ENCODE measurements at places on chromosomes 2 and 18.

GRCh38 chr2:51247252-51247805 lies 215.4 kb upstream of the NRXN1 start:
- DNase-seq = no peak

GRCh38 chr2:229586746-229587705 lies 127.3 kb downstream of the DNER start:
- peak; percentile 70 for DNase-seq

DNA sequence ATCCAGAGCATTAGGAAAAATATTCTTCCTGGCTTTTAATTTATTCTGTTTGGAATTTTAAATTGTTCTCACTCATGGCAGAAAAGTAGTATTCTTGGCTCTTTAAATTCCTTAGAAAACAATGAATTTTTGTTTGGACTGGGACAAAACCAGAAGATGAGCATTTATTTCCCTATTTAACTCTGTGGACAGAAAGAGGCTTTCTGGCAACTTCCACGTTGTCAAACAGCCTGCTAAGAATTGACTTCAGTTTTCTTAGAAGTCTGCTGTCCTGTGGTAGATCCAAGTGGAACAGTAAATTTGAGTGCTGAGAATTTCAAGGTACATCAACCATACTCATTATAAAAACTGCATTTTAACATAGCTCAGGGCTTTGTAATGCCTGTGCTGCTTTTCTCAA lies 83.8 kb downstream of the MGAT5 start:
- DNase-seq = no peak

DNA sequence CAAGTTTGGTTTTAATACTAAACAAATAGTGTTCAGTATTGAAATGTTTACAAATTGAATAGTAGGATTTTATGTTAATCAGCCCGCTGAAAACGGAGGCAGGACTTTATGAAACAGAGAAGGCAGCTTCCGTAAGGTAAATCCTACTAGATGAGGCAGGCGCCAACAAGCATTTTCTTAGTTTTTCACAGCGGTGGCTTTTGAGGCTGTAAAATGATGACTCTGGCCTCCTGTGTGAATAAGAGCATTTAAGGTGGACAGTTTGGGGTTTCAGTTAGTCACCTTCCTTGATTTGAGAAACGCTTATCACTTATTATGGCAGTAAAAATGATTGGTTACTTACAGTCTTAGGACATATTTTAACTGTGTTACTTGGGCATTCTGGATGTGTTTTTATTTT lies 212.9 kb downstream of the PTGR3 start:
- no peak for DNase-seq

- no peak for DNase-seq
Observed at GRCh38 chr2:111099402-111099801, 21.3 kb upstream of the BCL2L11 start.

DNA sequence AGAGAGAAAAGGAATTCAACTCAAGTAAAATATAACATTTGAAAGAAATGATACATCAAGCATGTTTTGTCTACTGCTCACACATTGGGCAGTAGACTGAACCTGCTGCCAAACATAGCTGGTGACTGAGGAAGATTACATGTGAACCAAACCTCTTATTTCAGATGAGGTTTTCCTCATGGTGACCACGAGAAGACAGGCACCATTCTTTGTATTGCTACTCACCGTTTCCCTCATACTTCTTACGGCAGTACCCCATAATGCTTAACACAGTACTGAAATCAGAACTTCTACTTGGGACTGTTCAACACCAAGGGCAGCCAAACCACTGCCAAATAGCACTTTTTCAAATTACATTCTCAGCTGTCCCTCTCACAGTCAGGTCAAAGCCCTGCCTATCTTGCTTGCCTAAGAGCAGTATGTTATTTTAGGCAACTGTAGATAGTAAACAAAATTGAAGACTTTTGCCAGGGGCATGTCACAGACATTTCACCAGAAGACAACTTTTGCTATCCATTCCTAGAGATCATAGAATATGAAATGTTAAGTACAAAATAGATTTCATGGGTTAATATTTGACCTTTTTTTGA lies 167.1 kb upstream of the DOK6 start:
- DNase-seq = no peak

DNA sequence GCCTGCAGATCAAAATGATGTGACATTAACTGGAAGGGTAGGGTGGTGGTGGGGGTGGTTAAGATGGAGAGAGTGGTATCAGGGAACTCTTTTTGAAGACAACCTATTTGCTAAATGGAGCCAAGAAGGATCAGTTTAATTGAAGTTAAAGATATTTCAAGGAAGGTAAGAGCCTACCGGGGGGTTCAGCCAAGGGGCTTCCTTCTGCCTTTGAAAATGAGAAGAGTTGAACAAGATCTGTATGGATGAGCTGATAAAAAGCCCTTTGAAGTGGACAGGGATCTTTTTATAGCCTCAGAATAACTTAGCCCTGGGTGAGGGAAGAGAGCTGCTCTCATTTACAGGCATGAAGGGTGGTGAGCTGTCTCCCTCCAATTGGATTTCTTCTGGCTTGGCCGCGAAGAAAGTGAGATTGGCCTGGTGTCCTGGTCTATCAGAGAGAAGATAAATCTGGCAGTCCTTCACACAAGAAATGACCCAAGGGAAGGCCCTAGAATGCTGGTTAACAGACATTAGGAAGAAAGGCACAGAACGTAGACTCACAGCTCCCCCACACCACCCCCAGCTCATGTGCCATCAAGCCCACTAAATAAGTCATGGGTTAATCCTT lies 439.8 kb downstream of the TNS1 start:
- DNase-seq = no peak

- DNase-seq = no peak
Observed at GRCh38 chr18:59696311-59697235, 650 bp downstream of the CCBE1 start.

GRCh38 chr18:13216092-13216582 lies 2.4 kb upstream of the LDLRAD4 start:
- DNase-seq = peak; percentile 91

- no peak for DNase-seq
Observed at GRCh38 chr2:143226714-143227541, 97.7 kb downstream of the ARHGAP15 start.

- no peak for DNase-seq
Observed at GRCh38 chr2:20667151-20667530, 197 bp downstream of the GDF7 start.

GRCh38 chr2:119756837-119757236 lies 2.9 kb upstream of the PTPN4 start:
- no peak for DNase-seq

GRCh38 chr2:134416018-134416417 lies 162.1 kb downstream of the MGAT5 start:
- no peak for DNase-seq

DNA sequence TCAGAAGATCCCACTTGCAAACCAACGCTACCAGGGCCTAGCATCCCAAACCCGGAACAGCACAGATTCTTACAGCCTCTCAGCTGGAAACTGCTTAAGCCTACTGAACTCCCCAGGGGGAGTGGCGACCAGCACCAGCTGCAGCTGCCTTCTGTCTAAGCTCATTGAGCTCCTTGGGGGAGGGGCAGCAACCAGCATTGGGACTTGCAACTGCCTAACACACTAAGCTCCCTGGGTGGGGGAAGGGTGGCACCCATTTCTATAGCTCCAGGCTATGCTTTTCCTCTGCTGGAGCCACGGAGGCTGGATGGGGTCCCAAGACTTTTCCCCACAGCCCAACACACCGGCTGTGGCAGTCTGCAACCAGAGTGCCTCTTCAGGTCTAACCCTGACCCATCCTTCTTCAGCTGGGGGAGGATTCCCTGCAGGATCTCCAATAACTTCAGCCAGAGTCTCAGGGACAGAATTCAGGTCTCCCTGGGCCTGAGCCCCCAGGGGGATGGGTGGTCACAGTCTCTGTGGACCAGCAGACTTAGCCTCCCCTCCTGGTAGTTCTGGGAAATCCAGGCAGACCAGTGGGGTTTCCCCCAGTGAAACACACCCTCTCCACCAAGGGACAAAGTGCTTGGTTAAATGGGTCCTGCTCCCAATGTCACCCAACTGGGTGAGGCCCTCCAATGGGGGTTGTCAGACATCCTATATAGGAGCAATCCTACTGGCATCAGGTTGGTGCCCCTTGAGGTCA lies 45.9 kb upstream of the ITGA4 start:
- DNase-seq = no peak

DNA sequence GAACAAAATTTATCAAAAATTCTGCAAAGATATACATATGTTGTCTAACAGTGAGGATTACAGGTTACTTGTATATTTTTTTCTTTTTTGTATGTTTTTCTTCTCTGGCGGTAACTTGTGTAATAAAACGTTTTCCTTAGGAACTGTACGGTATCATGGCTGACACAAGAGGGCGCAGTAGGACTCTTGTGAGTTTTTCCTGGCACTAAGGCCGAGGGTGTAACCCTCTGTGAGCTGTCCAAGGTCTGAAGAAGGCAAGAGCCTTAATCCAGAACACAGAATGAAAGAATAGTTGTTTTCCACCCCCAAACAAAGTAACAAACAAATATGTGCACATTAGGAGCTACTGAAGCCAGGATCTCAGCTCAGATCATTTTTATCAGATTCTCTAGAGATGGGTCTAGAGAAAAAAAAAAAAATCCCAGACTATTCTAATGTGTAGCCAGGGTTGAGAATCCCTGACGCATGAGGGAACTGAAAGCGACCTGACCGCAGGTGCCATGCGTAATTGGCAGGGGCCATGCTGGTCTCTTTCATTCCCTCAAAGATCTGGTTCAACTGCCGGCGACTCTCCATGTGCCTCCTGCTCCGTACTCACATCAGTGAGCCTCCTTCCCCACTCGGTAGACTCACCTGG lies 27.0 kb downstream of the TMEM200C start:
- DNase-seq = peak; percentile 39

GRCh38 chr2:189444322-189444721 lies 3.0 kb downstream of the WDR75 start:
- DNase-seq = no peak

- DNase-seq = no peak
Observed at GRCh38 chr2:120952318-120952717, 216.7 kb downstream of the GLI2 start.

DNA sequence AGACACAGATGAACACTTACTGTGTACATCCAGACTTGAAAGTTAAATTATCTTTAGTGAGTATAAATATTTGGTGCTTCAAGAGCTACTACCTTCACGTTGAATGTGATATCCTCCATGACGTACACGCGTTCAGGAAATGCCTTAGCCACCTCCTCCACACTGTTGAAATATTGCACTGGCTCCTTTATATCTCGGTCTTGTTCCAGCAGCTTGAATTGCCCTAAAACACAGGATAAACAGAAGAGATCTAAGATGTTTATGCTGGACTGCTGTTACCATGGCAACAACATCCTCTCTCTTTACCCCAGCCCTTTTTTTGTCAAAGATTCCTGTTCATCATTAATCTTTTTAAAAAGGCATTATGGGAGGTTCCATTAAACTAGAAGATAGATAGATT lies 120.3 kb downstream of the MEP1B start:
- DNase-seq = no peak

DNA sequence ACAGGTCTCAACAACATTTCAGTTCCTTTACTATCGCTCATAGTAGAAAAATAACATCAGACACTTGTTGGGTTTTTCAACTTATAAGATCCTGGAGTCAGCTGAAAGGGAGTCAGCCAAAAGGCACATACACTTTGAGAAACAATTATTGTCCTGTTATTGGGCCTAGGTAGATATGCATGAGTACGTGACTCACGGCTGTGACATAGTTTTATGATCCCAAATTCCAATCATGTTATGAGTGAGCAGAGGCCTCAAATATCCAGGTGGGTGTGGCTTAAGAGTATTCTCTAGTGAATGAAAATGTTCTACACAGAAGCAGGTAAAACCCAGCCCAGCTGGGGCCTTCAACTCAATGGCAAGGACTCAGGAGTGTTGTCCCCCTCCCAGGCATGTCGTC lies 27.2 kb downstream of the SERPINB8 start:
- no peak for DNase-seq

DNA sequence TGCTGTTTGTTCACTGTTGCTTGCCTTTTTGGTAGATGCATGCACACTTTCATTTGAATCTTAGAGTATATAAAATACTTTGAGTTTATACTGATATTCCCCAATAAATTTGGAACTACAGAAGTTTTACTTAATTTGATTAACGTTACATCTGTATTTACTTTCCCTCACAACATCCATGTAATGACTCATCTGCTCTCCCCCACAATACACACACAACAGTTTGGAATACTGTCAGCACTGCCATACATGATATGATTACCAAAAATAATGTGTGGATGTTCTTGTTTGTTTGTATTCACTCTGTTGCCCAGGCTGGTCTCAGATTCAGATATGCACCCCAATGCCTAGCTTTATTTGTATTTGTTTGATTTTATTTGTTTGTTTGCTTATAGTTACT lies 144.2 kb downstream of the WDR7 start:
- no peak for DNase-seq

DNA sequence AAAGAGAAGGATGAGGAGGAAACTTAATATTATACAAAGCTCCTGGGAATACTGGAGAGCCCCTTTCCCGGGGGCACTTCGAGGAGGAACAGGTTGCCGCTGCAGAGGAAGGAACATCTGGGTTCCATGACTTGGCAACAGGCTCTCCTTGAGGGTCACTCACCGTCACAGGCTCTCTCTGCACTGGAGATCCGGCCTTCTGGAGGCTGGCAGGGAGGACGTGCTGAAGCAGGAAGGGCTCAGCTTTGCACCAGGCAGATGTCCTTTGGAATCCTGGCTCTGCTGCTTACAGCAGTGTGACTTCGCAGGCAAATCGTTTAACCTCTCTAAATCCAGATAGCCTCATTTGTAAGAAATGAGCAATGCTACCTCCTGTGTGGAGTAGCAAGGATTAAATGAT lies 2.9 kb upstream of the DPYSL5 start:
- no peak for DNase-seq

- no peak for DNase-seq
Observed at GRCh38 chr2:177929662-177930522, 142.7 kb downstream of the PDE11A start.

DNA sequence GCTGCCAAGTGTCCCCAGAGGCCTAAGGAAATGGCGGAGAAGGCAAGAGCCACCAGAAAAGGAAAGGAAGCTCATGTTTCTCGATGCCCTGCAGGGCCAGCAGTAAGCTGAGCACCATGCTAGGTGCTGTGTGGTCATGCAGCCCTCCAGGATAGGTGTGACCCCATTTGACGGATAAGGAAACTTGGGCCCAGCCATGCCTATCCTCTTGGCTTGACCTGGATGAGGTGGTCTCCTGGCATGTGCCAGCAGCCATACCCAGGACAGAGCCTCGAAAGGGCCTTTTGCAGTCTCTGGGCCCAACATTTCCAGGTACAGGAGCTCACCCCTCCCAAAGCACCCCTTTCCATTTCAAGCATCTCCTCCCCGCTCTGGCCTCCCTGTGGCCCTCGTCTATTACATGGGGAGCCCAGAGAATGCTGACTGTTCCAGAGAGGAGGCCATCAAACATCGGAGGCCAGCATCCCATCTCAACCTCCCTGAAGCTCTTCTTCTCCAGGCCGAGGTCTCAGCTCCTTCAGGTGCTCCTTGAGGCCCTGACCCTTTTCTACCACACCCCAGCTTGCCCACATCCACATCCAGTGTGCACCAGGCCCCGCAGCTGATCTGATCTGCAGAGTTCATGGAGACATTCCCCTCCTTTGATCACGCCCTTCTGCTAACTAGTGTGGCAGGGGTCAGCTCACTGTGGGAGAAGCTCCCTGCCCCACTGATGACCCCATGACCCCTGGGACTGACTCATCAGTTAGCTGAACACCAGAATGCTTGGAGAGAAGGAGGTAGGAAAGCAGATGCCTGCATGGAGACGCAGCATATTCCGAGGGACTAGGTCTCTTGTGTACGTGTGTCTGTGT lies 208.4 kb downstream of the TNS1 start:
- no peak for DNase-seq

GRCh38 chr2:97718051-97718882 lies 4.9 kb downstream of the ZAP70 start:
- DNase-seq = no peak

- DNase-seq = no peak
Observed at GRCh38 chr2:96359866-96360265, 24.3 kb downstream of the NCAPH start.

- no peak for DNase-seq
Observed at GRCh38 chr18:57428221-57429150, 6.7 kb upstream of the ONECUT2 start.

Measured in HuH-7 (cell line).